ENCODE measurements at places on chromosomes 1 and 21.

GRCh38 chr1:170261669-170262068, 115.9 kb downstream of the NTMT2 start:
- no peak for DNase-seq

DNA sequence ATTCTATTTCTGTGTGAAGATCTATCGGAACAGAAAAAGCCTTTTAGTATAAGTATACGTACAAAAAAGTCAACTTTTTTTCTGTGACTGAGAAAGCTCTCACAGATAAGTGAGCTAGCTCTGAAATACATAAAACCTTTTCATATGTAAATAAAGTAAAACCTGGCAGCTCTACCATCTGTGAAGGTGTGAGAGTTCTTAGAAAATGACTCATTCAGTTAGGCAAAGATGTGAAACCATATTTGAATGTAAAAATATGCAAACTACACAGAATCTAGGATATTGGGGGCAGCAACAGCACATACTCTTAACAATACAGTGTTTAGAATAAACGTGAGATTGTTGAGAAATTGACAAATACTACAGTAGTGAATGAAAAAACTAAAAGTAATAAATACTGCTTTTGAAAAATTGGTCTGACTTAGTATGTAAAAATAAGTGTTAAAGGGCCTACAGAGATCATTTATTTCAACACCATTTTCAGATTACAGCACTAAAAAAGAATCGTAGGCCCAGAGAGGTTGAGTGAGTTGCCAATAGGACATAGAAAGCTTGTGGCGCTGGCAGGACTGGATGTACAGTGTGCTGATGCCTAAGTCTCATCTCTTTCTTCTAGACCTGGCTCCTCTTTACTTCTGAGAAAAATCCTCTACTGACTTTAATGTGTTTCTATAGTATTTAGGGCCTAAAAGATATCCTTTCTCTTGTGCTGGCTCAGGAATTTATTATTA, 19.8 kb downstream of the ATP6V1G3 start:
- DNase-seq = no peak

- no peak for DNase-seq
Observed at GRCh38 chr1:205339717-205340116, 17.0 kb downstream of the KLHDC8A start.

DNA sequence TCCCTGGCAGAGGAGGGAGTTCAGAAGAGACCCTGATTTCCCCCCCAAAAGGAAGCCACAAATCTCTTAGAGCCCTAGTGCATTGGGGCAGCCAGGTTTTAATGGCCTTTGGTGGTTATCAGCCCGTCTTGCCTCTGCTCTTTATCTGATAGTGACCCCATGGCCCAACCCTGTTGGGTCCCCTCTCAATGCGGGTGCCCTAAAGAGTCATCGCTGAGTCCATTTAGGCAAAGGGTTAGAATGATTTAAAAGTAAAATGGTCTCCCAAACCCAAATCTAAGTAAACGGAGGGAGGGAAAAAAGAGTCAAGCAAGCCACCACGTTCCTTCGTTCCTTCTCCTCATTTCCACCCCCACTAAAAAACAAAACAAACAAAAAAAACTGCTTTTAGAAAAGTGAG, 164.0 kb downstream of the RUNX1 start:
- no peak for DNase-seq

DNA sequence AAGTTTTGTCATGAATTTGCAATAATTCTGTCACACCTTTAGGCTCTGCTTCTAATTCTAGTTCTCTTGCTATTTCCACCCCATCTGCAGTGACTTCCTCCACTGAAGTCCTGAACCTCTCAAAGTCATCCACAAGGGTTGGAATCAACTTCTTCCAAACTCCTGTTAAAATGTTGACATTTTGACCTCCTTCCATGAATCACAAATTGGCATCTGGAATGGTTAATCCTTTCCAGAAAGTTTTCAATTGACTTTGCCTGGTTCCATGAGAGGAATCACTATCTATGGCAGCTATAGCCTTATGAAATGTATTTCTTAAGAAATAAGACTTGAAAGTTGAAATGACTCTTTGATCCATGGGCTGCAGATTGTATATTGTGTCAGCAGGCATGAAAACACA, 19.7 kb upstream of the SFT2D2 start:
- DNase-seq = no peak

GRCh38 chr1:204202481-204202880, 6.2 kb upstream of the KISS1 start:
- no peak for DNase-seq

DNA sequence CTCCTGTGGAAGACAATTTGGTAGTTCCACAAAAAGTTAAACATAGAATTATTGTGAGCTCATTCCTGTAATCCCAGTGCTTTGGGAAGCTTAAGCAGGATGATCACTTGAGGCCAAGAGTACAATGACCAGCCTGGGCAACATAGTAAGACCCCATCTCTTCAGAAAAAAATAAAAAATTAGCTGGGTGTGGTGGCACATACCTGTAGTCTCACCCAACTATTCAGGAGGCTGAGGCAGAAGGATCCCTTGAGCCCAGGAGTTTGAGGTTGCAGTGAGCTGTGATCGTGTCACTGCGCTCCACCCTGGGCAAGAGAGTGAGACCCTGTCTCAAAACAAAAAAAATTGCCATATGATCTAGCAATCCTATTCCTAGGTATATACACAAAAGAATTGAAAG, 4.1 kb upstream of the CHML start:
- DNase-seq = no peak

DNA sequence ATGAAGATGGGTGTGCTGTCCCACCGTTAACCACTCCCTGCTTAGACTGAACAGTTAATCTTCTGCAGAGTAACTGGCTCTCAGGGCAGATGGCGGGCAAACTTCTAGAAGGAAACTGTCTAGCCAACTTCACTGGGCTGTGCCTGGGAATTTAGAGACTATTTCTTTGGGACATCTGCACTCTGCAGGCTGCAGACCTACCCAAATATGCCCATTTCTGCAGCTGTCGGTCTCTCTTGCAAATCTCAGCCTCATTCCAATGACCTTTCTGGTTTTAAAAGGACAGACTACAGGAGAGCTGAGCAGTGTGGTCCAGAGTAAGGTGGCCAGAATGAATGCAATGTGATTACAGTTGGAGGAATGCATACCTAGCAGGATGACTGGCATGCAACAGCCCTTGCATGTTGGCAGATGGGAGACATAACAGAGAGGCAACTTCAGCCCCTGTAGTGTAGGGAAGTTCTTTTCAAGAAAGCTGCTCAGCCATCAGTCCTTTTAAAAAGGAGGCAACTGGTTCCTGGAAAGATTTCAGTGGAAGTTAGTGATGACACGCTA, 26.3 kb upstream of the IL20 start:
- no peak for DNase-seq

DNA sequence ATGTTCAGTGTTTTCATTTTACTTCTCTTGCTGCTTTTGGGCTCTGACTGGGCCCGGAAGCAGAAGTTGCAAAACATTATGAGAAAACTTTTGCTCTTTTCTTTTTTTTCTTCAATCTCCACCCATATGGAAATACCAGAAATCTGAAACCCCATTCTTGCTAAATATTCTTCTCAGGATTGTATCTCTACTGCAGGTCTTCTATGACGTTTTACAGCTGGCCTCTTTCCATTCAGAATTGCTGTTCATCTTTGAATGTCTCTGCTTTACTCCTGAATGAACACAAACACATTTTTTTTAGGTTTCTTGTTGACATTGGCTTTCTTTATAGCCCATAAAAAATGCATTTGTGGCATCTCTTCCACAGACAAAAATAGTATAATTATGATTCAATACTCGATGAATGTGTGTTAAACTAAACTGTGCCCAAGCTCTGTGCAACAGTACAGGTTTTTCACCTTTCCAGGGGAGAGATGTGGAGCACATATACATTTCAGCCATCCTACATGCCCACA, 18.8 kb downstream of the PTPRC start:
- DNase-seq = no peak

GRCh38 chr1:205248793-205249601, 21.3 kb downstream of the TMCC2 start:
- DNase-seq = no peak

GRCh38 chr1:9852410-9853248, 28.9 kb upstream of the CLSTN1 start:
- no peak for DNase-seq

- DNase-seq = no peak
Observed at GRCh38 chr21:46274797-46275390, 10.5 kb downstream of the MCM3AP start.

DNA sequence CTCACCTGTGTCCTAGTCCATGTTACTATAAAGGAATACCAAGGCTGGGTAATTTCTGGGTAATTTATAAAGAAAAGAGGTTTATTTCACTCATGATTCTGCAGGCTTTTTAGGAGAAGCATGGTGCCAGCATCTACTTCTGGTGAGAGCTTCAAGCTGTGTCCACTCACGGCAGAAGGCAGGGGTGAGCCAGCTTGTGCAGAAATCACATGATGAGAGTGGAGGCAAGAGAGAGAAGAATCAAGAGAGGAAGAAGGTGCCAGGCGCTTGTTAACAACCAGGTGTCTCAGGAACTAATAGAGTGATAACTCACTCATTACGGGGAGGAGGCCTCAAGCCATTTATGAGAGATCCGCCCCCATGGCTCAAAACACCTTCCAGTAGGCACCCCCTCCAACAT, 67.5 kb upstream of the CD34 start:
- no peak for DNase-seq

GRCh38 chr1:223052462-223052861, 90.6 kb downstream of the TLR5 start:
- DNase-seq = no peak

DNA sequence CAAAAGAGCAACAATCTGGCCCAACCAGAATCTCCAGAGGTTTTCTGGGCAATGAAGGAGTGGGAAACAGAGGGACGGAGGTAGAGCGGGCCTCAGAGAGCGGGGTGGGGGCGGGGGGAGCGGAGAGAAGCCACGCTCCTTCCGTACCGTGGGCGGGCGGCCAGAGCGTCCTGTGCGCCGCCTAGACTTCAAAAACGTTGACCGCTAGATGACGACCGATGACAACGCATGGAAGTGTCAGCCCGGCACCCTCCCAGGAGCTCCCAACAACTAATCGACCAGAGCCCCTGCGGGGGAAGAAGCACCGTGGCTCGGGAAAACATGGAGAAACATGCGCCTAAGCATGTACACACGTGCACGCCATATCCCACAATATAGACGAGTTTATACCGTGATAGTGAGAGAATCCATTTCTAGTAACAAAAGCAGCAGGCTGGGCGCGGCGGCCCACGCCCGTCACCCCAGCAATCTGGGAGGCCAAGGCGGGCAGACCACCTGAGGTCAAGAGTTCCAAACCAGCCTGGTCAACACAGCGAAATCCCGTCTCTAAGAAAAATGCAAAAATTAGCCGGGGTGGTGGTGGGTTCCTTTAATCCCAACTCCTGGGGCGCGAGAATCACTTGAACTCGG, 131.9 kb downstream of the LIPI start:
- no peak for DNase-seq

GRCh38 chr1:149886396-149887195, 12.8 kb upstream of the BOLA1 start:
- no peak for DNase-seq

GRCh38 chr1:3732434-3733093, 19.7 kb upstream of the CCDC27 start:
- no peak for DNase-seq

DNA sequence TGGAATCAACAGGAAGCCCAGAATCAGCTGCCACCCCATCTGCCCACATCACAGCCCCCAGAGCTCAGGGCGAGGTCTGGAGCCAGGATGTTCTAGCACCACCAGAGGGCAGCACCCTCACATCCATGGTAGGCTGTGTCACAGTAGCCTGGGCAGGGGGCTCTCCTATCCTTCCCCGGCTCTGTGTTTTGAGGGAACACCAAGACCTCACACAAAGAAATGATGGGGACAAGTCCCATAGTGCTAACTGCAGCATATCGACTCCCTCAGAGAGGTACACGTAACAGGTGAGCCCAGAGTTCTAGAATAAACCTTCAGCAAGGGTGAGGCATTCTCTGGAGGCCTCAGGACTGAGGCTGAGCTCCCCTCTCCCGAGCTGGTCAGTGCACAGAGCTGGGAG, 2.3 kb upstream of the KCNC4 start:
- no peak for DNase-seq

- no peak for DNase-seq
Observed at GRCh38 chr1:151984313-151984956, 9.2 kb downstream of the S100A10 start.

GRCh38 chr1:2416403-2416802, 4.0 kb upstream of the PEX10 start:
- DNase-seq = no peak

DNA sequence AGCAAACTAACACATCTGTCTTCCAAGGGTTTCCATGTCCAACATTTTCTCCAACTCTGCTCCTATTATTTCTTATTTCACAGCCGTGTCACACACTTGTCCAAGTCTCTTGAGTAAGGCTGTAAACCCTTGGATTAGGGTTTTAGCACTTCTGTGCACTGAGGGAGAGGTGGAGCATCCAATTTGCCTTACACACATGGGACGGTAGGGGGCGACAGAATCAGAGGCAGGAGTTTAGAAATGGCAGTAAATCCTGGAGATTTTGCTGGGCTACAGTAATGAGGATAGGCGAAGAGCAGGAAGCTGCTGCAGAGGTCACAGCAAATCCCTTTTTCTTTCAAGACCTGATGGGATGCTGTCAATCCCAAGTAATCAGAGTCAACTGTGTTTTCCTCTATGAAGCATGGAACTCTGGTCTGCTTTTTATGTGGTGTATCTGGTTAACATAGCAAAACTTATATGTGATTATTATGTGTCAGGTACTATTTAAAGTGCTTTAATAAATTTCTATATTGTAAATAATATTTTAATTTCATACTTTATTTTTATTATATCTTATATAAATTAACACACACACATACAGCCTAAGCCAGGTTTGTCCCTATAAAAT, 15.4 kb upstream of the LCE5A start:
- DNase-seq = no peak

DNA sequence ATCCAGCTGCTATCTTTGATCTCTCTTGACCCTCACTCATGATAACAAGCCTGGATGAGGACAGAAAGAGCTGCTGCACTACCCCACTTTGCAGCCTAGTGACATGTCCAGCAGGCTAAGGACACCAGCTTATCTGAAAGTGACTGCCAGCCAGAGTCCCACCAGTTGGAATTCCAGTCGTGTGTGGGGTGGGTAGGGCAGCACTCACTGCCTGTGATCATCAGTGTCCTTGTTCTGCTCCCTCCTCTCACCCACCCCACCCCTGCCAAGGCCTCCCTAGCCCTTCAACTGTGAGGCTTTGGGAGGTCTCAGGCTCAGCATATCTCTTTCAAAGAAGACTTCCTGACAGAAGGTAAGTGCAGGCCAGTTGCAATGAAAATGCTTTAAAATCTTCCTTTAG, 15.5 kb upstream of the NMNAT2 start:
- DNase-seq = no peak

- no peak for DNase-seq
Observed at GRCh38 chr1:66919828-66920227, 4.8 kb downstream of the DNAI4 start.

DNA sequence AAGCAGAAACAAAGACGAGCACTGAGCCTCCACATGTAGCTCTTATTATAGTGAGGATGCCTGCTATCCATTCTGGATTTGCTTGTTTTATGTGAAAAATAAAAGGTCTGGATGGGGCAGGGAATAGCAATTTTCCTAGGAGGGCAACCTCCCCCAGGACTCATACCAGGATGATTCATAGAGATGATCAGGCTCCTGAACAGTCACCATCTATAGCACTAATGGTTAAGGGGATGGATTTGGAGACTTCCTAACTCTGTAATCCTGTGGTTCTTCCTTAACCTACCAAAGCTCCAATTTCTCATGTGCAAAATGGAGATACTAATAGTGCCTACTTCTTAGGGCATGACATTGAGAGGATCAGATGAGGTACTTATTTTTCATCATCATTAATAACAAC, 34.5 kb upstream of the CD58 start:
- DNase-seq = no peak
